Stimulated activated CD4-positive, alpha-beta T cell treated with anti-CD3 and anti-CD28 coated beads, TNF-alpha, amount 100 ng/mL, for 48 hours (primary cell): ENCODE measurements at places on chromosomes 3 and 15.

DNA sequence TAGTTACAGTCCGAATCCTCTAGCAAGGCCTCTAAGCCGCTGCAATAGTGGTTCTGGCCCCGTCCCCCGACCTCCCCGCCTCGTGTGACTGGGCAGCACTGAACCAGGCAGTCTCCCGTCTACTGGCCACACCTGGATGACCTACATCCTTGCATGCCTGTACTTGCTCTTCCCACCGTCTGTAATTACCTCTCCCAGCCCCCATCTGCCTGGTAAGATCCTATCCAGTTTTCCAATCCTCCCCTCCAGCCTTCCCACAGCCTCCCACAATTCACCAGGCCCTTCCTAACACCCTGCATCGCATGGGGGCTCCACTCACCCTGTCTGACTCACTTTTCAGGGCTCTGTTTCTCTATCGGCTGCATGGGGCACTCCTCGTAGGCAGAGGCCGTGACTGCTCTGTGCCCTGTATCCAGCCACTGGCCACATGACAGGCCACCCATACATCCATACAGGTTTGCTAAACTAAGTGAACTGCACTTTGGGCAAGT, 32.8 kb downstream of the XXYLT1 start:
- no peak for DNase-seq

DNA sequence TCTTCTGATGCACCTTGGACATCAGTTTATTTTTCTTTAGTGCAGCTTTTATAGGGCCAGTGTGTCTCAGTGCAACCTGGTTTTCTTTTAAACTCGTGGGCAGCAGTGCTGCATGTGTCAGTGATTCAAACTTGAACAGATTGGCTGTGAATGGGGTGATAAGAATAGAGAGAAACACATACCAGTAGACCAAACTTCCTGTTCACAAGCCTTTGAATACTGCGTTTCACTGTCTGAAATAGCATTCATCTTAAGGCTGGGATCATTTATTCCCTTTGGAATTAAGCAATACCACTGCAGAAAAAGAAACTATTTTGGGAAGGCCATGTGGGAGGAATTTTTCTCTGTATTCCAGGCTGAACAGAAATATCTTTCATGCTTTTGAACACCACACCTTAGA, 51.7 kb downstream of the PHLDB2 start:
- DNase-seq, result no peak

DNA sequence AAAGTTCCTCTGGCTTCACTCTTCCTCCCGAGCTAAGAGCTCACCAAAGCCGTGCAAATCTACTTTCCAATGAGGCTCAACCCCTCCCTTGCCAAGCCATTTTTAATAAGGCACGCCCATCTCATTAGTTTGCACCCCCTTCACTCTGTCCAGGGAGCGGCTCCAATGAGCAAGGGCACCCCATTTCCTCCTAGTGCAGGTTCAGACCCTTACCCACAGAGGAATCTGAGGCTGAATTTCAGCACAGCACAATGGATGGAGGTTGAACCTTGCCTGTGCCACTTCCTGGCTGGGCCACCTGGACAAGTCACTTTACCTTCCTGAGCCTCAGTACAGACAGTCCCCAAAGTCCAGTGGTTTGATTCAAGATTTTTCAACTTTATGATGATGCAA, 25.4 kb downstream of the XPC start:
- DNase-seq, result no peak

DNA sequence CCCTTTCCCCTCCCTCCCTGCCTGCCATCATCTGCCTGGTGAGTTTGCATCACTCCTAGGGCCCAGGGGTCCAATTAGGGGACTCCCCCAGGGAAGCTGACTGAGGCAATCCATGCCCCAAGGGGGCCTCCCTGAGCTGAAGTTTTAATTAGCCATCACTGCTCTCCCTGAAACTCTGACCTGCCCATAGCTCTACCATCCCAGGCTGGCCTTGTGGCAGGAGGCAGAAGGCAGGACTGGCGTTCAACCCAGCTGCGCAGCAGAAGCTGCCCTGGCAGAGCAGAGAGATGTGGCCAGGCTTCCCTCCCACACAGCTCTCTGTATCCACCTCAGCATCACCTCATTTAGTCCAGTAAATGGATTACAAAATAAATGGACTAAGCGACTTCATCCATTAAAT, 7.7 kb upstream of the C15orf39 start:
- no peak for DNase-seq

GRCh38 chr3:97958396-97958795, 13.8 kb downstream of the RIOX2 start:
- no peak for DNase-seq

GRCh38 chr15:70382762-70383458, 285.2 kb upstream of the TLE3 start:
- DNase-seq, result no peak

GRCh38 chr3:41369838-41370237, 170.5 kb downstream of the CTNNB1 start:
- no peak for DNase-seq

- DNase-seq, result no peak
Observed at GRCh38 chr15:52680041-52680391, 828 bp upstream of the ATOSA start.

- no peak for DNase-seq
Observed at GRCh38 chr15:96066852-96067495, 263.5 kb upstream of the NR2F2 start.

GRCh38 chr3:120741837-120742197, 499 bp downstream of the RABL3 start:
- DNase-seq, result no peak

DNA sequence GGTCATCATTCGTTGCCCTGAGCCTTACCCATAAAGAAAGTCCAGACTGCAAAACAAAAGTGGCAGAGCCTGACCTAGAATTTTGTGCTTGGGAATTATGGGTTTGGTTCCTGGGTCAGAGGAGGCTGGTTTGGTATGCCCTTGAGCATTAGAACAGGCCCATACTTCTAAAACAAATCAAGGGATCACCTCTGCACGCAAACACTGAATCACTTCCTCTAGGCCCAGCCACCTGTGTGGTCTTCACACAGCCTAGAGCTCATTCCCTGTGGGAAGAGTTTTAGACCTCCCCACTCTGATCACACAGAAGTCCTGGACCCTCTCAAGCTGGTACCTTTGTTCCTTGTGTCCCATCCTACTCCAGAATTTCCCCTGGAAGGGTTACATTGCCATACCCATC, 59.4 kb downstream of the B3GNT5 start:
- no peak for DNase-seq

DNA sequence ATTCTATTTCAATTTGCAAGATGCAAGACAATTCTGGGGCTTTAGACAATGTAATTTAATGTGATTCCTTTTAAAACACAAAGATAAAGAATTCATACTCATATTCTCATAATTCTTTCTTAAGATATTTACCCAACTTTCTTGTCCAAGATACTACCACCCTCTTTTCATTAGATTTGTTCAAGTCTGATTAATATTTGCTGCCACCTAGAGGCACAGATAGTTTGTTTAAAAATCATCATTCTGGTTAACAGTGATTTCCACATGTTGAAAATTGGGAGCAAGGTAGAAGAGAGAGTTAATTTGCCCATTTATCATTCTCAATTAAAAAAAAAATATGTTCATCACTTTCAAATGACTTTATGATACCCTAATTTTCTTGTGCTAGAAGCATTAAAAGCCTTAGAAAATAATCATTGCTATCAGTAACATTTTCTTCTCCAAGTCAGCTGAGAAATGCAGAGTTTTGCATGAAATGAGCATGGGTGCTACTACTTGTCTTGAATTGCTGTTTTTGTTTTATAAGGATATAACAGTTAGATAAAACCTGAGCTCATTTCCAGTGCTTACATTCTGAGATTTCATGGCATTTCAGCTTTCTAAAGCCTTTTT, 11.6 kb downstream of the TAMM41 start:
- DNase-seq, result no peak

DNA sequence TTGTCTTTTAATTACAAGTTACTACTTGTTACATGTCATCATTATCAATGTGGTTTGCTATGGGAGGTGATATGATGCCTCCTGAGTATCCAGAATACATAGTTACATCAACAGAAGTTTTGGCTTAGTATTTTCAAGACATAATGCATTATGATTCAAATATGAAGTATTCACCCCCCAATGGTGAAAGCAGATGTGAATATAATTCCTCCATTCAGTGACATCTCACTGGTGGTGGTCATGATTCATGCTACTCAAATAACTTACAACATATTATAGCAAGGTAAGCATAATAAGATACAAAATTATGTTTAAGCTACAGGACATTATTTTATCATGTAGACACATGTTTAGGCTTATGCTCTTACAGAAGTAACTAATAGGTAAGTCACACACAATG, 34.9 kb upstream of the TTBK2 start:
- no peak for DNase-seq

DNA sequence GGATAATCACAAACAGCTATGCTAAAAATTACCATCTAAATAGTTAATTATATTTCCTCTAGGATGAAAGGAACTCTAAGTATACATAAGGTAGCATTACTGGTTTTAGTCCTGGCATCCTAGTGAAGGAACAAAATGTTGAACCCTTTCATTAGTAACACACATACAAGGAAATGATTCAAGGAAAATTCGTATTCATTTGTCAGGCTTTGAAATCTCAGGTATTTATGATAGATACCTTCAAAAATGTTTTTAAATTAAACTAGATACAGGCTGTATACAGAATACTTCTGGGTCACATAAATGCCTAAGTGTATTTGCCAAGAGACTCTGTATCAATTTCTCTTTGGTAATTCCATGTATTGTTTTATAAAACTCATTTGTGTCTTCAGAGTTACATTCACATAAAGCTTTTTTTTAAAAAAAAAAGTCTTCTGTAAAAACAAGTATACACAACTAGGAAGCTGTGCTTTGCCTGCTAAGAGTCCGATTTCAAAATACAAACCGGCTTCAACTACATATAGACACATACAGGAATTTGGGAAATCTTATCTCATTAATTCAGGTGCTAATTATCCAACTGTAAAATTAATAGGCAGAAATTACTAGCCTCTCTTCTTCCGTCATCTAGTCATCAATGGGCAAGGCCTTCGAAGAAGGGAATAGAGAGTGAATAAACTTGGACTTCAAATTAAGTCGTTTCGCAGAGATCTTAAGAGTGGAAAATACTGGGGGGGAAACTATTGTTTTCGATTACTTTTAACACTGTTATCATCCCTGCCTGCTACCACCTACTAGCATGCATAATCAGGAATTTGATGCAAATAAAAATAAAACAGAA, 1.3 kb downstream of the SECISBP2L start:
- no peak for DNase-seq

GRCh38 chr15:58109419-58109818, 28.8 kb upstream of the AQP9 start:
- DNase-seq, result no peak

GRCh38 chr15:72824112-72824511, 40.6 kb upstream of the ADPGK start:
- DNase-seq, result no peak

GRCh38 chr3:41175365-41175764, 23.9 kb upstream of the CTNNB1 start:
- no peak for DNase-seq

DNA sequence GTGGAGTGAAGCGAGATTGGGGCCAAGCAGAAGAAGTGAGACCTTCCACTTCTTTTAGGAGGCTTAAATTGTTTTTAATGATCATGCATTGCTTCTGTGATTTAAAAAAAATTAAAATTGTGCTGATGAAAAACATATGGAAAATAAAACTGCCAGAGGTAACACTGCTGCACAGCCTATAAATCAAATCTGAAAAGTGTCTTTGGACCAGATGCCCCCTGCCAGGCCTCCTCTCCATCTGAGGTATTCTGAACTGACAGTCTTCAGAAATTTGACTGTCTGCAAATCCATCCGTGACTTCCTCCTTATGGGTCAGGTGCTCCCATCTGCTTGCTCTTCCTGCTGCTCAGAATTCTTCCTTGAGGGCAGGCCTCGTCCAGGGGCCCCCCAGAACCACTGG, 108.5 kb upstream of the NR2E3 start:
- no peak for DNase-seq

- no peak for DNase-seq
Observed at GRCh38 chr15:67854358-67854757, 14.5 kb upstream of the RNU6-1 start.

DNA sequence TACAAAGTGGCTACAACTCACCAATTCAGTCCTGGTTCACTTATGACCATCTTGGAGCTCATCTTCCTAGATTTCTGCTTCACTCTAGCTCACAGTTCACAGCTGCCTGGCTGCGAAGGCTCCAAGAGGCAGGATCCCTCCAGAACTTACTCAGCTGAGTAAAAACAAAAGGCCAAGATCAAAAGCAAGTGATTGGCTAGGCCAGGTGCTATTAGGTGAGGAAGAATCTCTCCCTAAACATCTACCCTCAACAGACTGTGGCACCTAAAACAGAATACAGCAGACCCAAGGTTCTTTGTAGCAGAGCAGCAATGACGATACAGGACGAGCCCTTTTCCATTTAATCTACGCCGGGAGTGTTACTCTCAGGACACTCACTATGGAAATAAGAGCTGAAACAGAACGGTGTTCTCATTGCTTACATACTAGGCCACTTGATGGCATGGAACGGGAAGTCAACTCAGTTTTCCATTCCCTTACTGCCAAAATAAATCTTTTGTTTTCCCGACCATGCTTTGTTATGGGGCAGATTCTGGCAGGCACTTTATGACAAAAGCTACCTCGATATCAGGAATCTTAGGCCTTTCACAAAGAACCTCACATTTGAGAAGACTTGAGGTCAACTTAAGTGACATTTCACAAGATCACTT, 901 bp downstream of the ICE2 start:
- DNase-seq, result no peak

- DNase-seq, result no peak
Observed at GRCh38 chr3:78764634-78765033, 1003.2 kb downstream of the ROBO1 start.

- no peak for DNase-seq
Observed at GRCh38 chr15:43383070-43383469, 12.2 kb downstream of the TUBGCP4 start.

DNA sequence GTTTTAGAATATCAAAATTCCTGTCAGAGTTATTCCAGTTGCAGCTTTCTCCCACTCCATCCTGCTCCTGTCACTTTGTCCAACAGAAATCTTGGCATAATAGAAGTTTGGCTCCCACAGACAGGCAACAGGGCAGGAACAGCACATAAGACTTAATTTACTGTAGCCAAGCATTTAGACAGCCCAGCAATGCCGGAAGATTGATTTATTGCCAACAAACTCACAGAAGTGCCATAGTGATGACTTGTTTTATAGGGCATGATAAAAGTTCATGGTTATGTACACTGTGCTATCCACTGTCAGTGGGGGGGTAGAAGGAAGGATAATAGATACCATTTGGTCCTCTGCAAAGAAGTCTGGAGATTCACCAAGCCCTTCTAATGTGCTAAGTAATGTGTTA, 98.3 kb upstream of the CBLB start:
- DNase-seq, result no peak

DNA sequence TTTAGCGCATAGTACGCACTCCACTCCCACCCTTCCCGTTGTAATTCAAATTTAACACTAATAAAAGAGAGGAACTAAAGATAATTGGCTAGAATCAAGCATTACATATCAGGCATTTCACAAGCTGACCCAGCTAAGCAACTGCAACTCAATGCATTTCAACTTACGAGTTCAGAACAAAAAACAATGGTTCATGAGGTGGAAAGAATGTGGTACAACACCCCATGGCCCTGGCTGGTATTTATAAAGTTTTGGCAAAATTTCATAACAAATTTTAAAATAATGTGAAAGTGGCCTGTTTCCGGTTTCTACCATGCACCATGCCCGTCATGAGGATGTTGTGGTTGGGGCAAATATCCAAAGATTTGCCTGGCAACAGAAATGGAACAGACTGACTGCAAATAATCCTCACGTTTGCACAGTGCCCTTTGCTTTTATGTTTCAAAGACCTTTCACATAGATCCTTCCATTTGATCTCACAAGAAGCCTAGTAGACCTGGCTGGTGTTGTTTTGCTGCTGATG, 455.3 kb upstream of the NR2F2 start:
- no peak for DNase-seq
